ENCODE measurements at places on chromosomes 13 and 19. TPM values are rescaled to one million over a fixed set of nuclear protein-coding genes. Genes with fewer than 3 reads are reported as not detected.
A peak's percentile ranks its signal among the peaks of the same experiment; 100 is the strongest.

DNA sequence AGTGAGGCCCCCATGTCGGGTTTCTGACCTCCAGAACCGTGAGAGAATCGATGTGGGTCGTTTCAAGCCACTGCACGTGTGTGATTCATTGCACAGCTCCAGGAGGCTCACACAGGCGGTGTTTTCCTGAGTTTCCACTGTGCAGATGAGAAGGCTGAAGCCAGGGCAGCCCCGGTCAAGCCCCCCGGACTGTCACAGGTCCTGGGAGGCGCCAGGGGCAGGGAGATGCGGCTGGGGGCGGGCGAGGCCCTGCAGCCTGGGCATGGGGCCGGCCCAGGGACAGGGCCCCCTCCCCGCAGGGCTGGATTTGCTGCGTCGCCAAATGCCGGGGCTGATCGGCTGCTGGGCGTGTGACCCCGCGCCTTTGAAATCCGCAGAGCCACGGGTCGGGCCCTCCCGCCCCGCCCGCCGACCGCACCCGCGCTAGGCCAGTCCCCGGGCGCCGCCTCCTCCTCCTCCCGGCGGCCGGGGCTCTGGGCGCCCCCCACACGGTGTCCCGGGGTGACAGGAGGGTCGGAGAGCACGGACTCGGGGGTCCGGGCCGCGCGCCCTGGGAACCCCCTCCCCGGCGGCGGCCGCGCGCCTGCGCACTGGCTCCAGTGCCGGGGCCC, 9.9 kb upstream of the MKNK2 start:
- DNase-seq = no peak
- H3K36me3 ChIP-seq = peaks cover 4% of the 10 kb centered on the region
- H3K27me3 ChIP-seq = no peaks in the 10 kb centered on the region
- H3K27ac ChIP-seq = peak overlapping the region; percentile 97
- H3K4me3 ChIP-seq = peak overlapping the region; percentile 42

GRCh38 chr19:53131085-53131590, 1.6 kb downstream of the ZNF415 start:
- H3K27ac ChIP-seq = no peak overlapping the region
- peaks cover 2% of the 10 kb centered on the region for H3K36me3 ChIP-seq
- no peaks in the 10 kb centered on the region for H3K27me3 ChIP-seq
- H3K4me1 ChIP-seq = peaks cover 12% of the 10 kb centered on the region
- DNase-seq = no peak

- H3K4me1 ChIP-seq = no peaks in the 10 kb centered on the region
- DNase-seq = no peak
- no peaks in the 10 kb centered on the region for H3K27me3 ChIP-seq
- H3K36me3 ChIP-seq = peaks cover 94% of the 10 kb centered on the region
- H3K4me3 ChIP-seq = no peak overlapping the region
- no peak overlapping the region for H3K27ac ChIP-seq
Observed at GRCh38 chr19:55227241-55228014, 1.1 kb downstream of the TMEM86B start.

DNA sequence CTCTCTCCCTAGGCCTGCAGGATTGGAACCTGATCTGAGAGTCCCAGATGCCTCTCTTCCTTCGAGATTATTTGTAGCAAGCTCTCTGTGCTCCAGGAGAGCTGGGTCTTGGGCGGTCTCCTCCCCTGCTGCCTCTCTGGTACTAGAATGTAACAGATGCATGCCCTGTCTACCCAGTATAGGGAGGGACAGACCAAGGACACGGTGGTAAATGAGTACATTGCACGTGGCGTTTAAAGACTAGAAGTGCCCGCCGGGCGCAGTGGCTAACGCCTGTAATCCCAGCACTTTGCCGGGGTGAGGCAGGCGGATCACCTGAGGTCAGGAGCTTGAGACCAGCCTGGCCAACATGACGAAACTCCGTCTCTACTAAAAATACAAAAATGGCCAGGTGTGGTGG, 11.7 kb downstream of the SLC27A1 start:
- DNase-seq = no peak
- no peak overlapping the region for H3K4me3 ChIP-seq
- no peak overlapping the region for H3K27ac ChIP-seq
- H3K36me3 ChIP-seq = peaks cover 25% of the 10 kb centered on the region
- H3K4me1 ChIP-seq = peaks cover 10% of the 10 kb centered on the region

GRCh38 chr19:42596391-42597072, 1.8 kb upstream of the CEACAM8 start:
- H3K4me1 ChIP-seq = no peaks in the 10 kb centered on the region
- H3K36me3 ChIP-seq = no peaks in the 10 kb centered on the region
- H3K27me3 ChIP-seq = no peaks in the 10 kb centered on the region
- H3K27ac ChIP-seq = no peak overlapping the region

DNA sequence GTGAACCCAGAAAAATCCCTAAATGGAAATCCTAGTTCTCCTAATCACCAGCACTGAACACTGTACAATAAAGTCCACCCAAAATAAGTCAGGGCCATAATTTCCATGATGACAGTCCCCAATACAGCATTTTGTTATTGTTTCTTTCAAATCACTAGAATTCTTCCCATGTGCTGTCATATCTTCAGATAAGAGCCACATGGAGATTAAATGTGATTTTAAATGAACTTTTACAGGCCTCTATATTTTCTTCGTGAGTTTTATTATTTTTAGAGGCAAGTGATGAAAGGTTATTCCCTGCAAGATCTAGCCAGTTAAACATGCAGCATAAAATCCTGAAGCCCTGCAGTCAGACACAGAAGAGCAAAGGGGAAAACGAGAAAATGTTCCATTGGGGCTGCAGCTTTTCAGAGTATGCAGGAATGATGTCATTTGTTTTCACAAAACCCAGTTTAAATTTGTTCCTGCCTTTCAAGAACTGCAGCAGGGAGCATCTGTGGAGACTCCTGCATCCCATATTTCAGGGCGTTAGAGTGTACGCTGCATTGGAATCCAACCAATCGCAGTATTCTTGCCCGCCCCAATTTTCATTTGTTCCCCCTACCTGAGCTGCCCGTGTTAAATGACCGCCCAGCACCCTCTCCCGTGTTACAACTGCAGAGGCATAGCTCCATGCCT, 167.2 kb upstream of the KLF12 start:
- no peak overlapping the region for H3K27ac ChIP-seq
- no peaks in the 10 kb centered on the region for H3K36me3 ChIP-seq
- no peaks in the 10 kb centered on the region for H3K4me1 ChIP-seq

DNA sequence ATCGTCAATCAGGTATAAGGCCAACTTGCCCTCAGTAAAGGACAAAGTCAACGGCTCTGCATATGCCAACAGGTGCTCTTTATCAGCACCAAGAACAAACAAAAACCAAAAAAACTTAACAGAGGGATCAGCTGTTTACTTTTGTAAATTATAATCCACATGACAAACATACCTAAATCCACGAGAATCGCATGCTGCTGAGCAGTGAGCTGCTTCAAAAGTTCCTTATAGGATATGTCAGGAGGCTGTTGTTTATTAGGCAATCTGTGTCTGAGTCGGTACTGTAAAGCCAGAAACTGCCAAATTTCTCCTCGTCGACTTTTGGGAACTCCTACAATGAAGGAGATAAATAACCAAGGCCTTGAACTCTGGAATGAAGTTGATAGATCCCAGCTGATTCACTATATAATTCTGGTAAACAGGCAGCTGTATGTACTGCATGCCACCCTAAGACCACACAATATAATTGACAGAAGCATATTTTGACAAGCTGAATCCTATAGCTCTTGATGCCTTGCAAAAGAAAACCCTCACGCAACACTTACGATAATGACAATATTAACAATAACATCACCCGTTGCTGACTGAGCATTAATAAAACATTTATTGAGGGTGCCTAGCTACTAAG, 179.8 kb downstream of the TBC1D4 start:
- H3K4me3 ChIP-seq = no peak overlapping the region
- H3K36me3 ChIP-seq = no peaks in the 10 kb centered on the region
- no peak for DNase-seq
- no peaks in the 10 kb centered on the region for H3K27me3 ChIP-seq
- no peaks in the 10 kb centered on the region for H3K4me1 ChIP-seq

DNA sequence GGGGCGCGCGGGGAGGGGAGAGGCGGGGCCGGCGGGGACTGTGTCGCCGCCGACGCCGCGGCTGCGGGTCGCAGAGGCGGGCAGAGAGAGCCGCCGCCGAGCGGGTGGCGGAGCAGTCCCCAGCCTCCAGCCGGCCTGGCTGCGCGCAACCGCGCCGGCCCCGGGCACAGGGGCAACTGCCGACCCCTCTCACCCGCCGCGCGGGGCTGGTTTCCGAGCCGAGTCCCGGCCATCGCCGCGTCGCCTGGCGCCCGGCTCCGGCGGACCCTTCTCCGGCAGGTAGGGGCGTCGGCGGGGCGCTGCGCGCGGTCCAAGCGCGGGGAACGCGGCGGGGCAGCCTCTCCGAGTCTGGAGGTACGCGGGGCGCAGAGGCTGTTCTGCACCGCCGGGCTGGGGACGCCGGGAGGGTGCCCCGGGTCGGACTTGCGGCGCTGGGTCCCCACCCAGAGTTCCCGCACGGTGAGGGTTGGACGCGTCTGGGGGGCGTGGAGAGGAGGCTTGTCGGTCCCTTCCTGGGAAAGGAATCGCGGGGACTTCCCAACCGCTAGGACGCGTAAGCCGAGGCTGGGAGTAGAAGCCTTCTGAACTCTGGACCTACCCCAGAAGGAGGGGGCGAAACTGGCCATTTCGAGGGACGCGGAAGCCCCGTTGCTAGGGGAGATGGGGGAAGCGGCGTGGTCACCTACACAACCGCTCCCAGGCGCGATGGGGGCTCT, 133.6 kb upstream of the MYO16 start:
- peak overlapping the region; percentile 63 for H3K4me3 ChIP-seq
- peaks cover 13% of the 10 kb centered on the region for H3K27me3 ChIP-seq
- no peaks in the 10 kb centered on the region for H3K36me3 ChIP-seq
- no peak overlapping the region for H3K27ac ChIP-seq
- DNase-seq = peak; percentile 77
- peaks cover 20% of the 10 kb centered on the region for H3K4me1 ChIP-seq

- peaks cover 85% of the 10 kb centered on the region for H3K36me3 ChIP-seq
- no peaks in the 10 kb centered on the region for H3K27me3 ChIP-seq
- no peak overlapping the region for H3K4me3 ChIP-seq
- DNase-seq = no peak
- no peak overlapping the region for H3K27ac ChIP-seq
- H3K4me1 ChIP-seq = peaks cover 8% of the 10 kb centered on the region
Observed at GRCh38 chr19:13974073-13974472, 21.8 kb downstream of the DCAF15 start.

DNA sequence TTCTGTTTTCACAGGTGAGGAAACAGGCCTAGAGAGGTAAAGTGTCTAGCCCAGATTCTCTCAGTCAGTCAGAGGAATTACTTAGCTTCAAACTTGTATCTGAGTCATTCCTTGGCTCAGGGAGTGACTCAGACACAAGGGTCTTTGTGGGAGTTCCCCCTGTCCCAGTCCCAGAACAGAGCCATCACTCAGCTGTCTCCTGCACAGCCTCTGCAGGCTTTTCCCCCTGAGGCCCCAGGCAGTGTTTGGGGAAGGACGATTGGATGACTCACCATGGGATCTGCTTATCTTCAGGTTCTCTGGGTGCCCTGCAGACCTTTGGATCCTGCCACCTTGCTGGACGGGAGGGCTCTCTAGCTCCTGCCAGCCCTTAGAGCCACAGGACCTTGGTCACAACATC, 13.2 kb downstream of the ZNF793 start:
- H3K27ac ChIP-seq = no peak overlapping the region
- no peaks in the 10 kb centered on the region for H3K4me1 ChIP-seq
- DNase-seq = no peak
- peaks cover 51% of the 10 kb centered on the region for H3K36me3 ChIP-seq

GNG8 gene
- 1.7 TPM for total RNA-seq

LRRC63 gene
- total RNA-seq = 0.61 TPM

FOXA3 gene
- total RNA-seq = not detected

GNA15 gene
- total RNA-seq = 3.6 TPM

RNF113B gene
- not detected for total RNA-seq

FXYD7 gene
- 12.1 TPM for total RNA-seq

FPR1 gene
- 19.4 TPM for total RNA-seq

SLC17A7 gene
- 4.2 TPM for total RNA-seq

Measured in spinal cord (tissue), 10 donors.